ENCODE measurements at places on chromosomes 2 and 18.

- no peak for DNase-seq
Measured at GRCh38 chr2:203451689-203452088, 83.4 kb downstream of the RAPH1 start.

DNA sequence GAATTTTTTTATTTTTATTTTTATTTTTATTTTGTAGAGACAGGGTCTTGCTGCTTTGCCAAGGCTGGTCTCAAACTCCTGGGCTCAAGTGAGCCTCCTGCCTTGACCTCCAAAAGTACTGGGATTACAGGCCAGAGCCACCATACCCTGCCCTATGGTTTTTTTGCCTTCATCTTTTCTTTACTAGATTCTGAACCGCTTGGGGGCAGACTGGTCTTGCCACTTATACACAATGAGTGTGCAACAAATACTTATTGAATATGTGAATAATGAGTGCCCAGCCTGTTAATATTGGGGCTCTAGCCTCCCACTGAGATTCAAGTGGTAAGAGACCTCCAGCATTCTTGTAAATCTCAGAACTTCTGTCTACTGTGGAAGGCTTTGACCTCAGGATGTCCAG is 3.9 kb downstream of the NCK2 start:
- no peak for DNase-seq

GRCh38 chr2:170883683-170884082 is 45.4 kb upstream of the GORASP2 start:
- DNase-seq: no peak

DNA sequence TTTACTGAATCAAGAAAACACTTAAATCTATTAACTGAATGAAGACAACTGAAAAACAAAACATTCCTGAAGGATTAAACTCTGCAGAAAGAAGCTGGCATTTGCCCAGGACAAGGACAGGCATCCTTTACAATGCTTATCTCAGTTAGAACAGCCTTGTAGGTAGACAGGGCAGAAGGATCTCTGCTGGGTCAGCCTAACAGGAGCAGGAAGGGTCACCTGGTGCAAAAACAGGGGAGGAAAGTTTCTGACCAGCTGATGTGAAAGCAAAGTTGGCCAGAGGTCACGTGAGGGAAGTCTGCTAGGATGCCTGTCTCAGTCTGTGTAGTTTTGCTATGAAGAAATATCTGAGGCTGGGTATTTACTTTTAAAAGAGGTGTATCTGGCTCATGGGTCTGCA is 348.6 kb downstream of the ANAPC1 start:
- no peak for DNase-seq

DNA sequence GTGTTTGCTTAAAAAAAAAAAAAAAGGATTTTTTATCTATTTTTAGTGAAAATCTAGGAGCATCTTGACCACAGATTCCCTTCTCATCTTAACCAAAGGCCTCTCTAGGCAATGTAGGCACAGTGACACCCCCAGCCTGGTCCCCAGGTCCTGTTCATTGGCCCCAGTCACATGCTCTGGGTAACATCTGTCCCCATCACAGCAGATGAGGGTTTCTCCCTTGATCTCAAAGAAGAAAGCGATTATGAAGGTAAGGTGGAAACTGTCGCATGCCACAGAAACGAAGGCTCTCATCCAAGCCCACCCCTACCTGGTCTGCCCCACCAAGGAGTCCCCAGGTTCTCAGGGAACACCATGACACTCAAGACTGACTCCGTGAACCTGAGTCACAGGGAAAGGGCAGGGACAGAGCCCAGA is 4.7 kb downstream of the HS6ST1 start:
- DNase-seq: no peak

DNA sequence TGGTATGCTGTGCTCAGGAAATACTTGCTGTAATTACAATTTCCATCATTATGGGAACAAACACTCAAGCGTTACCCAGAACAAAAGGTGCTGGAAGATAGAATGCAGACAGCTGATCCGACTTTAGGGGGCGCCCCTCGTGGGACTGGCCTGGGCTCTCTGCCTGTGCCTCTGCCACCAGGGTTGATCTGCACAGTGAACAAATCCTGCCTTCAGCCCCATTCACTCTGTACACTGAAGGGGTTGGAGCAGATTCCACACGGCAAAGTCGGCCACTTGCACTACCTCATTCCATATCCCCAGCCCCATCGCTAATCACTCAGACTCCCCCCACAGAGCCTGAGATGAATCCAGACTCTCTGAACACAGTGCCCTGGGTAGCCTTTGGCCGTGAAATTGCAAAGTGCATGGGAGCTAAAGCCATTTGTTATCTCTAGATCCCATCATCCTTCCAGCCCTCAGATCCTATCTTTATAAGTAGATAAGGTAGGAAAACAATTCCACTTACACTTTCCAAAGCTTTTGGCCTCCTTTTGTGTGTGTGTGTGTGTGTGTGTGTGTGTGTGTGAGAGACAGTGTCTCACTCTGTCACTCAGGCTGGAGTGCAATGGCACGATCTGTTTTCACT is 69.3 kb downstream of the INPP5D start:
- no peak for DNase-seq

GRCh38 chr2:75772908-75773630 is 62.4 kb upstream of the GCFC2 start:
- no peak for DNase-seq

DNA sequence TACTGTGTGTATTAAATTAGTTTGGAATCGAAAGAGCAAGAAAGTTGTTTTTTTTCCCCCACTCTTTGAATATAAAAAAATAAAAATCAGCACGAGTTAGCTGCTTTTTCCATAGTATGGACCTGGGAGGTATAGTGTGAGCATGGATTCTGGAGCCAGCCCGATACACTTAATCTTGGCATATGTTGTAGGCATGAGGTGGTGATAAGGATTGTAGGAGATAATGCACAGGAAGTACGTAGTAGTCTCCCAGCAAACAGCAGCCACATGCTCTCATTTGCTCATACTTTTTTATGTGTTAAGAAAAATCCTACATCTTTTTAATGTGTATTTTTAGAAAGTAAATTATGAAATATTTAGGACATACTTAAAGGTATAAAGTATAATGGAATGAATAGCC is 2.1 kb upstream of the DNAJC27 start:
- no peak for DNase-seq
